C1 segment of cervical spinal cord (tissue), 14 donors: ENCODE measurements at places on chromosomes 2 and 18.

GRCh38 chr2:19474128-19474527 is 115.7 kb upstream of the OSR1 start:
- DNase-seq, result no peak

GRCh38 chr2:98142106-98142791 is 55.3 kb downstream of the VWA3B start:
- DNase-seq, result no peak

DNA sequence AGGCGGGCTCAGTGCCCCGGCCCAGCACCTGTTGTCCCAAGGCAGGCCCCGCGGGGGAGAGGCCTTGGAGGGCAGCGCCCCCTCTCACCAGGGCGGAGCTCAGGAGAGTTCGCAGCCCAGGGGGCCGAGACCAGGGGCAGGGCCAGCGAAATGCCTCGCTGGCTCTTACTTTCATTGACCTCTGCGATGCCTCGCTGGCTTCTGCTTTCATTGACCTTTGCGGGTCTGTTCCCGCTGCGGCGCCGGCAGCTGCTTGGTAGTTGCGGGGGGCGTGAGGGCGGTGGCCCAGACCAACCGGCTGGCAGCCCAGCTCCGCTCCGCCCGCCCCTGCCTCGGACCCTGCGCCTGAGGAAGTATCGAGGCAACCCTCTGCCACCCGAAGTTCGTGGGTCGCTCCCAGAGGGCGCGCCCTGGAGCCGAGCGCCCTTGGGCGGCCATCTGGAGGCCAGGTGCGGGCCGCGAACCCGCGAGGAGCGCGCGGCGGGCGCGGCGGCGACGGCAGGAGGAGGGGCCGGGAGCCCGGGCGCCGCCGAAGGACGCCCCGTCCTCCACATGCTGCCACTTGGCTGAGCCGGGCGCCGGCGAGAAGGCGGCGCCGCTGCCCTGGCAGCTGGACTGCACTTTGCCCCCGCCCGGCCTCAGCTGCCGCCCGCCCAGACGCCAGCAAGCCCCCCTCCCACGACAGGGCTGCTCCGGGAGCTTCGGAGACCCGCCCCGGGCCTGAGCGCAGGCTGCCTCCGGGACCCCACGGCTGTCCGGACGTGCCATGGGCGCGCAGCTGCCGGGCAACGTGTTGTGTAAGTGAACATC is 118.0 kb upstream of the MSTN start:
- peak; percentile 65 for DNase-seq

DNA sequence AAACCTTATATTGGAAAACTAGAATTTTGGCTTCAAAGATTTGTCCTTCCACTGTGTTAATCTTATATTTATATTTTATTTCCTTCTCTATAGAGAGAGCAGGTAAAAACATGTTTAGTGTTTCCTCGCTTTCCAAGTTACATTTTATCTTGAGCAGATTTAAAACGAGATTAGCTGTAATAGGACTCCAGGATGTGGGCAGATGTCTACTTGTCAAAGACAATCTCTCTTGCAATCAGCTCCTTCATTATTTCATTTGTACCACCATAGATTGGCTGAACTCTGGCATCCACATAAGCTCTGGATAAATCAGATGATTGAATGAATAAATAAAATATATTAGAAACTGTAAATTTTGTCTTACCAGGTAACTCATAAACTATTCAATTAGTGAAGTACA is 17.5 kb upstream of the KANSL1L start:
- DNase-seq, result no peak

DNA sequence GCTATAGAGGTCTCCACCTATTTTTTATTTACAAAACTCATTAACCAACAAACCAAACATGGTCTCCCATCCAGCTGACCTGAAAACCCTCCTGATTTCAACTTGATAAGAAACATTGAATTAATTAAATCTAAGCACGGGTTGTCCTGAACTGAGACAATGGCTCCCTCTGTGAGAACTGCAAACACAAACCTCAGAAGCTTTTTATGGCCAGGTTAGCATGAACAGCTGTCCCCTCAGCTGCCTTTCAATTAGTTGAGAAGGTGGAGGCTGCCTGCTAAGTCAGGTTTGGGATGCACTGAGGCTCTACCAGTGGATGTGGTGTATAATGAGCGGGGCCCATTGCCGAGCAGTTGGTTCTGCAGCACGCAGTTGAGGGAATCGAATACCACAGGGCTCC is 258.5 kb upstream of the DDX18 start:
- DNase-seq, result no peak

DNA sequence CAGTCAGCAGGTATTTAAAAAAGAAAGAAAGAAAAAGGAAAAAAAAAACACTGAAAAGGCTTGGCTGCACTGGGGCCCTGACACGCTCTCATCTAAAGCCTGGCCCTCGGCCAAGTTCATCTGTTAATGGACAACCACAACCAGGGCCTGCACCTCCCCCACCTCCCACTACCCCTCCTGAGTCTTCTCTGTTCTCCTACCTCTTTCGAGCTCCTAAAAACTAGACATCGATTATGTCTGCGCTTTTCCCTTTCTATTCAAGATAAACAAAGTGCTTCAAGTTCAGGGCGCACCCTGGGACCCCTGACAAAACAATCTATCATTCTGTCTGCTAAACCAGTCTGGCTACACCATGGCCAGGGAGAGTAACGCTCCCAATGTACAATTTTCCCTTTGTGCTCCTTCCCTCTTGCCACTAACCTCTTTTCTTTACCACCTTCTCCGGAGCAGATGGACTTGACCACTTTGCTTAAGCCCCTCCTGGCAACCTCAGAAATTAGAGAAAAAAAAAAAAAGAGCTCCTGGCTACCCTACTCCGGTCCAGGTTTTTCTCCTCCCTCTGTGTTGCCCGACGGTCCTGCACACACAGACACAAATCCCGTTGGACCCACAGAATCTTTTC is 22.7 kb downstream of the BCL11A start:
- DNase-seq, result no peak

DNA sequence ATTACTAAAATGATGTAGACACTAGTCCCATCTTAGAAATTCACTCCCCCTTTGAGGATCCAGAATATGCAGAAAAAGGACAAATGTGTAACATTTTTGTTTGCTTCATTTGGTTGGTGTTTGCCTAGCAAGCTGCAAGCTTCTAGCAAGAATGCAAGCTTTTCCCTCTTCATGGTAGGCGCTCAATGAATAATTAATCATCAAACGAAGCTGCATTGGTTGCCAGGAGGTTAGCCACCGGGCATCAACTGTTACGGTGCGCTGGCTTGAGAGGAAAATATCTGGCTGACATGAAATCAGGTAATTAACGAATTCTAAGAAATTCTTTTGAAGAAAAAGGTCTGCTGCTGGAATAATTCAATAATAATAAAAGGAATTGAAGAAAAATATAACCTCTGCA is 341.0 kb upstream of the KYNU start:
- no peak for DNase-seq

DNA sequence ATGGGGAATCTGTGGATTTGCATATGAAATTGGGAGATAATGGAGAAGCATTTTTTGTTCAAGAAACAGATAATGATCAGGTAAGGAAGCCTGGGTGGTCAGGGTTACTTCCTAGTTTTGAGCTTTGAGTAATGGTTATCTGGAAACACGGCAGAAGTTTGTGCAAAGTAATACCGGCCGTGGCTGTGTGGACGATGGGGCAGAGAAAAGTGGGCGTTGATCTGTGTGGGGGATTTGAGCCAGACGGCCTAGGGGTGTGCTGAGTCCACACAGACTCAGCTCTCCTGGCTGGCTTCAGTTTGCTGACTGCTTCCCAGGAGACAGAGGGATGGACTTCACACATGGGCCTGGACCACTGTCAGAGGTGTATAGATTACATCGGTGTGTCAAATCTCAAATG is 21.3 kb downstream of the LPIN1 start:
- no peak for DNase-seq

GRCh38 chr2:188596054-188596453 is 304.4 kb downstream of the GULP1 start:
- no peak for DNase-seq

GRCh38 chr2:184793176-184793575 is 194.8 kb downstream of the ZNF804A start:
- no peak for DNase-seq

DNA sequence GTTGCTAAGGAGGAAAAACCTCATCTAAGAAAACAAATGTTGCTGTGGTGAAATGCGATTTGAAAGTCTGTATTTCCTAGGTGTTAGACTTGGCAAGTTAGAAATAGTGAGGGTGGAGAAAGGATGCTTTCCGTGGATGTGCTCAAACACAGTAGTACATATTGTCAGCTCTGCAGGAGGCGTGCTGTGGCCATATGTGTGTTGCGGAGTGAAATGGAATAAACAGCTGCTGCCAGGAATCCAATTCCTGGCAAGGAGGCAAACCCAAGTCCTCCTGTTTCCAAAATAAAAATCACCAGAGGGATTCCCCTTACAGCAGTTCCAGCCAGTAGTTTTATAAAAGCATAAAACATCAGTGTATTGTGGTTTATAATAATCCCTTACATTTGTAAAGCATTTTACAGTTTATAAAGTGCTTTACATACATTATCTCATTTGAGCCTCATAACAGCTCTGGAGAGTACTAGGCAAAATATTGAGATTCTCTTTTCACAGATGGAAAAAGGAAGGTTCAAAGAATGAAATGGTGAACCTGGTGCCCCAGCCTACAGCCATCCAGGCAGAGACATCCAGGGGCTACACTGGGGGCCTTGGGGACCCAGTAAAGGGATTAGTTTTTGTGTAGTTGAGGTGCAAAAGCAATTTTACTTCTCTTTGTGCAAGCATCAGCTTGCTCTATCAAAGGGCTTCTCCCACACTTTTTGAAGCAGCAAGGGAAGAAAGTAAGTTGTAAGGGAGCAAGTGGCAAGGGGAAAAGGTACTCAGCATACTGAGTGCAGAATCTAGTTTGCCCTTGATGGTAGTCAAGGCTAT is 206.0 kb downstream of the AGPS start:
- no peak for DNase-seq

GRCh38 chr2:32166115-32166574 is 481 bp downstream of the SLC30A6 start:
- DNase-seq, result no peak

- no peak for DNase-seq
Measured at GRCh38 chr2:71797035-71797810, 343.9 kb downstream of the DYSF start.

DNA sequence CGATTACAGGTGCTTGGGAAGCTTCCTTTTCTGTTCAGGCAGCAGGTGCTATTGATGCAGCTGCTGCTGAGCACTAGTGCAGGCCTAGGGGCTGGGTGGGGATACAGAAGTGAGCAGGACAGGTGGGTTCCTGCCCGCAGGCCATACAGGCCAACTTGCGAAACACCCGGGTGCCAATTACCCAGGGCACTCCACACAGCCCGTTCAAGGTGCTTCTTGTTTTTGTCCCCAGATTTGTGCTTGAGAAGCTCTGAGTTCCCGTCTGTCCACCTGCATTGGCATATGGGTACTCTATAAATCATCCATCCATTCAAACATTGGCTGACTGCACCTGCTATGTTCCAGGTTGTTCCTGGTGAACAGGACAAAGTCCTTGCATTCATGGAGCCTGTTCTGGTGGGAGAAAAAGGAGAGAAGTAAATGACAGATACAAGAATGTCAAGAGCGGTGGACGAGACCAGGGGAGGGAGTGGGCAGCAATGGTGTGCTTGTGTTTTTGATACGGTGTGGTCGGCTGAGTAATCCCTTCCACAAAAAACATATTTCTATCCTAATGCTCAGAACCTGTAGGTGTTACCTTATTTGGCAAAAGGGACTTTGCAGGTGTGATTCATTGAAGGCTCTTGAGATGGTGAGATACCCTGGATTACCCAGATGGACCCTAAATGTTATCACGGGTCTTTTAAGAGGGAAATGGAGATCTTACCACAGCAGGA is 31.4 kb downstream of the SH3BP4 start:
- DNase-seq, result no peak

DNA sequence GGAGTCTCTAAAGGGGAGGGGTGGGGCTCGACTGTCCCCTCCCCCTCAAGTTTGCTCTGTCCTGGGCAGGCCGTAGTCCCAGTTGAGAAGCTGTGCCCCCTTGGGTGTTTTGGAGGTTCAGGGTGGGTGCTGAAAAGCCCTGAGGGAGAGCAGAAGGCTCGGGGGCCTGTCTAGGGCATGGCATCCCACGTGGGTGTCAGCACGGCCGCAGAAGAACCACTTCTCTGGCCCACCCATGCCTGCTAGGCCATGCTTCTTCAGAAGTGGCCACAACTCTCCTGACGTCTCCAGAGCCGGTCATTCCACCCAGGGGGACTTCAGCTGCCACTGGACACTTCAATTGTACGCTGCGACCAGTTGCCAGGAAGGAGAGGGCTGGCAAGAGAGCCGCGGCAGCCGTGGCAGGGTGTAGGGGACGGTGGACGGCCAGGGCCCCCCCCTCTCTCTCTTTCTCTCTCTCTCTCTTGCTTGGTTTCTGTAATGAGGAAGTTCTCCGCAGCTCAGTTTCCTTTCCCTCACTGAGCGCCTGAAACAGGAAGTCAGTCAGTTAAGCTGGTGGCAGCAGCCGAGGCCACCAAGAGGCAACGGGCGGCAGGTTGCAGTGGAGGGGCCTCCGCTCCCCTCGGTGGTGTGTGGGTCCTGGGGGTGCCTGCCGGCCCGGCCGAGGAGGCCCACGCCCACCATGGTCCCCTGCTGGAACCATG is at the start of gene INPP5D:
TSS of gene INPP5D (plus strand) at position 546 of the 704 bp plus-strand sequence. CDS start at position 683, 137 bp downstream.
- DNase-seq, result no peak

DNA sequence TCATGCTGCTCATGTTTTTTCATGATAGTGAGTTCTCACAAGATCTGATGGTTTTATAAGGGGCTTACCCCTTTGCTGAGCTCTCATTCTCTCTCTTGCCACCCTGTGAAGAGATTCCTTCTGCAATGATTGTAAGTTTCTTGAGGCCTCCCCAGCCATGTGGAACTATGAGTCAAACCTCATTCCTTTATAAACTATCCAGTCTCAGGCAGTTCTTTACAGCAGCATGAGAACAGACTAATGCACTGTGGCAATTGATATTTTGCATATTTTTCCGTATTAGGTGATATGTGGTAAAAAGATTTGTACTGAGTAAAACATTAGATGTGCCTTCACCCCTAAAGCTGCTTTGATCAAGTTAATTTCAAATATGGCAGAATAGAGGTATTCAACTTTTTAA is 48.8 kb downstream of the RAB27B start:
- no peak for DNase-seq

DNA sequence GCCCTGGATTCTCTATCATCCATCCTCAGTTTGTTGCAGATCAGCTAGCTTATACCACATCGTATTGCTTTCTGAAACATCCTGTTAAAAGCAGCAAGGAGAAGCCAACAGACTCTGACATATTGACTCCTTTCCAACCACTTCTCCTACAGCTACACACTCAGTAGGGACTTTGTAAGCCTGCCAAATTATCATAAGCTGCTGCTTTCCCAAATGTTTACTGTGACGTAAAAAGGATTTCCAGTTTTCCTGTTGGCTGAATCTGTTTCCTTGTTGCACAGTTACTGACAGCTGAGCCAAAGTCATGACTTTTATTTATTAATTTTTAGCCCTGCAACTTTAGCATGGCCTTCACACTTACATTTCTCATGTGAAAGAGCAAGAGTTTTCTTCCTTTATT is 294.3 kb downstream of the KCNJ3 start:
- DNase-seq, result no peak

- no peak for DNase-seq
Measured at GRCh38 chr18:22999212-22999611, 66.1 kb downstream of the RBBP8 start.
